Osteoblast (primary cell): ENCODE measurements at places on chromosomes 3 and 15. TPM values are rescaled to one million over a fixed set of nuclear protein-coding genes. Genes with fewer than 3 reads are reported as not detected.

NTRK3 gene
- 0.59 and 0.72 TPM in 2 replicates for total RNA-seq

PDZRN3 gene
- total RNA-seq = 18.3 and 26.4 TPM in 2 replicates

OR5H1 gene
- not detected in 2 replicates for total RNA-seq

NR1I2 gene
- total RNA-seq = 0.36 TPM in 1 of 2 replicates, not detected in the other

CD86 gene
- total RNA-seq = 0.29 TPM in 1 of 2 replicates, not detected in the other

UBP1 gene
- total RNA-seq = 69.0 and 77.4 TPM in 2 replicates

LTF gene
- 0.59 and 0.72 TPM in 2 replicates for total RNA-seq

SPG21 gene
- 142 and 164 TPM in 2 replicates for total RNA-seq

TERB2 gene
- total RNA-seq = not detected in 2 replicates

RBPMS2 gene
- total RNA-seq = 0.29 TPM in 1 of 2 replicates, not detected in the other

NR2E3 gene
- total RNA-seq = under 0.01 TPM in 2 replicates

DLL4 gene
- total RNA-seq = not detected in 2 replicates

- DNase-seq = peak; percentile 49
These were observed 132.6 kb upstream of the COL8A1 start for GRCh38 chr3:99505646-99506269.

DNA sequence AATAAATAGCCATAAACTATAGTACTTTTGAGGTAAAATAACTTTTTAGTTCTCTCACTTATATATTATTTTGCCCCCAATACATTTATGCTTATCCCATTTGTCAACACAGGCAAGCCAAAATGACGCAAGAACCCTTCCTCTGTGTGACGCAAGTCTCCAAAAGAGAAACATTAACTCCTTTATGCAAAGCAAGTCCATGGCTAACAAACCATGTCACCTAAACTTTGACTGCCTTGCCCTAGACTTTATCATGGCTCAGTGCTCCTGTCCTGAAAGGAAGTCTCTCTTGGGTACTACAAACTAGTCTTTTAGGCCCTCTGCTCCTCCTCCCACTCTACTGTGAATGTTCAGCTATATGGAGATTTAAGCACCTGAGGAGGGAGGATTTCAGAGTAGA, 230.5 kb downstream of the UNC13C start:
- no peak for DNase-seq

DNA sequence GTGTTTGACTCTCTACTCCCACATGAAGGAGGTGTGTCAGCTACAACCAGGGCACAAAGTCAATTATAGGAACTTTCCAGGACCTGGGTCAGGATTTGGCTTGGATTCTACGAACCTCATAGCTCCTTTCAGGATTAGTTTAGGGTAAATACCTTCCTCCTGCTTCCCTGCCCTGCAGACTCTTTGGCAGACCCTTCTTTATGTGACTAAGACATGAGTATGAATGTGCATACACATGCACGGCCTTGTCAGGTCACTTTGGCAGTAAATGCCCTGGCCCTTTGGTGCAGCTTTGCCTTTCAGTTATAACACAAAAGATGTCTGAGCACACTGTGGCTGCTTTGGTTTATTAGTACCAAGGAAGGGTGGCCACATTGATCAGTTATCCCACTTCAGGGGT, 68.9 kb downstream of the GHSR start:
- no peak for DNase-seq

DNA sequence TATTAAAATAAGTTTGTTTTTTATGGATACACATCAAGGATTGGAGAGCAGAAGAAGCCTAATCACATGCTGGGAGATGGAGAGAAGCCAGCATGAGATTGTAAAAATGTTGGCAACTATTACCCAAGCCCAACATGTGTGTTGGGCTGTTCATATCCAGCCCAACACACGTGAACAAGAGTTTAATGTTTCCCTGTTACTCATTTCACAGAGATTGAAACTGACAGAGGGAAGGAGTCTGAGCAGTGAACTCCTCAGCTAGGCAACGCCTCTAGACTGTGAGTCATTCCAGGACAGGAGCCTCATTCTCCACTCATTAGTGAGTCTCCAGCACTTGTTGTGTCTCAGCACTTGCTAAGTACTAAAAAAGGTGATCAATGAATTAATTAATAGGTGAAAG, 43.2 kb upstream of the CMSS1 start:
- peak; percentile 58 for DNase-seq

DNA sequence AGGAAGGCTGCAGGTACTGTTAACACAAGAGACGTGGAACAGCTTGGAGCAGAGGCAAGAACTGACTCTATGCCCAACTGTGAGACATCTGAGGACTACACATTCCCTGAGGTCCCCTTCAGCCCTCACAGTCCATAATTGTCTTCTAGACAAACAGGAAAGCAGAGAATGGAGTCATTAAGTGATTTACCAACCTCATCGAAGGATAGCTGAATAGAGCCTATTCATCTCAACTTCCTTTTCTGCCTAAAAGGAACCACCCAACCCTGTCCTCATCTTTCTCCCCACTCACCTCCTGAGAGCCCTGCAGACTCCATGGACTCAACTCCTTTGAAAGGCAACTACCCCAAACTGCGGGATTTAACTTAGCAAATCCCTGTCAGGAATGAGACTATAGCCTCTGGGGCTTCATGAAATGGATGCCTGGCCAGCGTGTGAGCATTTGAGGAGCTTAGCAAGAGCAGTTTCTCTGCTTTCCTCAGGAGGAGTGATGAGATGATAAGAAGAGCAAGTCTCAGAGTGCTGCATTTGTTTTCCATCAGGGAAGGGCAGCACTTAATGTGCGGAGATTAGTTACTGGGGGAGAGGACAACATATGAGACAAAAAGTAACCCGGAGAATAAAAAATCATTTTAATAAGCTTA, 61.5 kb upstream of the FILIP1L start:
- no peak for DNase-seq

- DNase-seq = no peak
These were observed 37.8 kb downstream of the SSUH2 start for GRCh38 chr3:8606701-8607231.

DNA sequence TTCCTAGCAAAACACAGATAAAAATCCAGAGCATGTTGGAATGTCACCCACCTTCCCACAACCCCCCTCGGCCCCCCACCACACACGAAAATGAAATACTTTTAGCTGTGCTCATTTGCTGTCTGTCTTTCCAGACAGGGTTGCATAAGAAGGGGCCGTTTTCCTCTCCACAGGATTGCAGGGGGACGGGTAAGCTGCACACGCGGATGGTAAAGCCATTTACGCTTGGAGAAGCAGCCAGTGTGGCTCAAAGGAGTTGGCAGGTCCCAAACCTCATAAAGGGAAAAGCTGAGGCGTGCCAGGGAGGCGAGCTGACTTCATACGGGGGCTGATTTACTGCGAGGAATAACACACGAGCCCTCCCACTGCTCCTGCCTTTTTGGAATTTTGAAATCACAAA, 47.4 kb upstream of the ITGA11 start:
- DNase-seq = peak; percentile 79

DNA sequence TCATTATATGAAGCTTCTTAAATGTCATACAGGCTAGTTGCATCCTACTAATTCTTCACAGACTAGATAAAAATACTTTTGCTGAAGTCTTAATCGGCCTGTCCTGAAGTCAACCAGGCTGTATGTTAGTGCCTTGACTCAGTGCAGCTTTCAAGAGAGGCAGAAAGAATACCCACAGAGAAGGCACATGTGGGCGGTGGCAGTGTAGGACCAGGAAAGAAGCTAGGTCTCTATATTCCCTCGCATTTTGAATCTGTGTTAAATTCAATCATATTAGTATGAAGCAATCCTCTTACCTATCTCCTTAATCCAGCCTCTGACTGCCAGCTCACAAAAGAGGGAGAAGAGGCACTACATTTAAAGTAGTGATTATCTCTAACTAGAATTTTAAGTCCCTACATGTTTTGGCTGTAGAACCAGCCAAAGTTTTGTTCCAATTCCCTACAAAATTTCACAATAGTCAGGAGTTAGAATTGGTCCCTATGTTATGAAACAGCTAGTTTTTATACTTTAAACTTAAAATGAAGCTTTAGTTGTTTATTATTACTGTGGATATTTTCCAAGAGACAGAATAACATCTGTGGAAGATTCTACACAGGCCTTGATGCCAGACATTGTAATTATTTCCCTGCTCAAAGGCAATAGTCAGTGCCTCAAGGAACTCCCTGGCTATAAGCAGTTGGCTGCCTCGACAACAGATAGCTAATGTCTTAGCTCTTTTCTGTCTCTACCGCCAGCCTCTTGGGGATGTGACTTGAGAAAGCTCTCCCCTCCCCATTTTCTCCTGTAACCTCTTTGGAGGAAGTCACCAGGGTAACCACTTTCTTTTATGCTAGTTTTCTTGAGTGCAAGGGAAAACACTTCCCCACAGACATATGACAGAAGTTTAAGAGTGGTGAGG, 31.9 kb downstream of the CRTC3 start:
- no peak for DNase-seq

GRCh38 chr3:64267721-64268604, 42.7 kb upstream of the PRICKLE2 start:
- DNase-seq = peak; percentile 79

DNA sequence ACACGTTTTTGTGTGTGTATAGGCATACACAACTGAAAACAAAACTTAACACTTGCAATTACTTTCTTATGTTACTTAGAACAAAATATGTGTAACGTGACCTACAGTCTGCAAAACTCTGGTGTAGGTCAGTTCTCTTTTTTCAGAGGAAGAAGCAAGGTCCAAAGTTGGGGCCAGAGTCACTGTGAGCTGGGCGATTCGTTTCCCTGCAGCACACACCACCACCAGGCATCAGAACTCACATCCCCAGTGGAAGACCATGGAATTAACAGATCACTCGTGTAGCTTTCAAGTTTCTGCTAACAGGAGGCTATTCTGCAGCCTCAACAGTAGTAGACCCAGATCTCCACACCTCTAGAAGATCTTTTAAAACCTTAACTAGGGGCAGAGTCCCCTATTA, 25.8 kb downstream of the ANP32A start:
- DNase-seq = peak; percentile 65

- DNase-seq = no peak
These were observed 3.9 kb upstream of the DNASE1L3 start for GRCh38 chr3:58214484-58215316.

DNA sequence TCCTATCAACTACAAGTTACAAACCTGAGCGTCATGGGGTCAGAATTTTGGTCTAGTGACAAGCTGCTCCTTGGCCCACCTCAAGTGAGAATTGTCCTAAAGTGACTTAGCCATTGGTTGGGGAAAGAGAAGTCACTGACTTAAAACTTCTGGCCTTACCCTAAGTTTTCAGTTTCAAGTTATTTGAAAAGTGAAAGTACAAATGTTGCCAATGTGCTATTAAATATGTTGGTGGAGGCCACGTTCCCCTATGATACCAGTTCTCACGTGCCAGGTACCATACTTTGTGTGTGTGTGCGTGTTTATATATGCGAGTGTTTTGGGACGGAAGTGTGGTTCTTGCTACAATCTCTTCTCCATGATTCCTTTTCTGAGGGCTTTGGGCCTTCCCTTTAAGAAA, 22.6 kb upstream of the RASGRP1 start:
- no peak for DNase-seq

DNA sequence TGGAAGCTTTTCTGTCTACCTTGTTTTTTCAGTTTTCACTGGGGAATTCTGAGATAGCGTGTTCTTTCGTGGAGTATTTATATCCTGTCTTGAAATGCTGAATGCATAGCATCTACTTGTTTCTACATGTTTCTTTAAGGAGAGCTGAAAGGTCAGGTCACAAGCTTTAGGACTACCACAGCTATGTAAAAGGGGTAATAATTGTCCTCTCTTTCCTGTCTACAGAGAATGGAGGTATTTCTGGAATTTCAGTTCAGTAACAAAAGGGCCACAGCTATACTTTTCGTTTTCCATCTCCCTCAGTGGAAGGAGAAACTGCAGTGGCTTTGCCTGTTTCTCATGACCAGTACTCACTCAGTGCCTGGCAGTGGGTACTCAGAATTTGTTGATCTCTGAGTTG, 4.7 kb downstream of the INAFM2 start:
- peak; percentile 70 for DNase-seq

- no peak for DNase-seq
These were observed 54.8 kb downstream of the MSL2 start for GRCh38 chr3:136141291-136141785.

- DNase-seq = no peak
These were observed 78.2 kb upstream of the BLM start for GRCh38 chr15:90638963-90639362.

GRCh38 chr3:72618739-72619138, 229.5 kb downstream of the SHQ1 start:
- DNase-seq = no peak

GRCh38 chr3:178109691-178110090, 426.5 kb upstream of the KCNMB2 start:
- no peak for DNase-seq

GRCh38 chr3:16071206-16071605, 103.3 kb upstream of the GALNT15 start:
- DNase-seq = no peak

DNA sequence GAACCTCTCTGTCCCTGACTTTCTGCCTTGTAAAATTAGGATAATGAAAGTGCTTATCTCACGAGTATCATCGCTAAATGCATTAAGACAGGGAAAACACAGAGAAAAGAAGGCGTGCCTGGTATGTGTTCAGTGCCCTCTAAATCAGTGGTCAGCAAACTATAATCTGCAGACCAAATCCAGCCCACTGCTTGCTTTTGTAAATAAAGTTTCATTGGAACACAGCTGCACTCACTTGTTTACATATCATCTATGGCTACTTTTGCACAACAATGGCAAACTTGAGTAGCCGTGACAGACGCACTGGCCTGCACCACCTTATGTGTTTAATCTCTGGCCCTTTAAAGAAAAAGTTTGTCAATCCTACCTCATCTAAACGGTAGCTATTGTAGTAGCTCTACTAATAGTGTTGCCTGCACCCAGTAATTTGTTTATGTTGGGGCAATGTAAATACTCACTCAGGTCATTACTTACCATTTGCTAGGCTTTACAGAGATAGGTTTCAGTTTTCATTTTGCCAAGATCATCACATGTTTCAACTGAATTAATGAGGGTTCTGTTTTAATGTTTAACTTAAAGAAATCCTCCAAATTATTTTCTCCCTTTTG, 229.4 kb downstream of the FEZF2 start:
- no peak for DNase-seq

- no peak for DNase-seq
These were observed 63.4 kb upstream of the CSPG4 start for GRCh38 chr15:75776065-75776423.

DNA sequence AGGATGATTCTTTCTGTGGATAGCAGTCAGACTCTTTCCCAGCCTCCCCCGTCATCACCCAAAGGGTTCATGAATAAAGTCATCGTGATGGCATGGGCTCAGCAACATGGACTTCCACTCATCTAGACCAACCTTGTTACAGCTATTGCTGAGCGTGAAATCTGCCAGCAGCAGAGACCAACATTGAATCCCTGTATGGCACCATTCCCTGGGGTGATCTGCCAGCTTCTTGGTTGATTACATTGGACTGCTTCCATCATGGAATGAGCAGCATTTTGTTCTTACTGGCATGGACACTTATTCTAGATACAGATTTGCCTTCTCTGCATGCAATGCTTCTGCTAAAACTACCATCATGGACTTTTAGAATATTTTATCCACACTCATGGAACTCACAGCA, 195.6 kb upstream of the AZI2 start:
- DNase-seq = no peak

GRCh38 chr3:11390411-11391131, 118.4 kb downstream of the ATG7 start:
- peak; percentile 69 for DNase-seq
